ENCODE measurements at places on chromosomes 3 and 15. TPM values are rescaled to one million over a fixed set of nuclear protein-coding genes. Genes with fewer than 3 reads are reported as not detected.
A peak's percentile ranks its signal among the peaks of the same experiment; 100 is the strongest.

- no peak for DNase-seq
- no peaks in the 10 kb centered on the region for H3K36me3 ChIP-seq
- no peaks in the 10 kb centered on the region for H3K4me1 ChIP-seq
- H3K4me3 ChIP-seq, result no peak overlapping the region
- H3K27ac ChIP-seq, result no peak overlapping the region
- no peaks in the 10 kb centered on the region for H3K27me3 ChIP-seq
Observed at GRCh38 chr3:183359036-183359435, 69.4 kb downstream of the MCF2L2 start.

GRCh38 chr3:170117134-170117533 is 64.4 kb downstream of the PHC3 start:
- H3K27ac ChIP-seq, result no peak overlapping the region
- H3K36me3 ChIP-seq, result peaks cover 6% of the 10 kb centered on the region

DNA sequence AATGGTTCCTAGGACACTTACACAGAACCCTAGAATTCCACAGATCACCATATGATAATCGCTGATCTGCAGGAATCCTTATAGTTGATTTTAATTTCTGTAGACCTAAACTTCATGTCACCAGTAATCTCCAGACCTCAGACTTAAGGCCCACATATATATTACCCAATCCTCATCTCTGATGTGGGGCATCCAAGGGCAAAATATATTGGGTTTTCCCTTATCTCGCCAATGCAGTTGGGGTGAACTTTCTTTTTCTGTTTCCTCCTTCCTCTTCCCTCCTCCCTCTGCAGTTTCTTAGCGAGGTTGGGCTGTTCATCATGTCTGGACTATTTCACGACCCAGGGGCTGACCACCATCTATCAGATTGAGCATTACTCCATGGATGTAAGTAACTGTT is 230.2 kb downstream of the P3H2 start:
- no peaks in the 10 kb centered on the region for H3K4me1 ChIP-seq
- no peak for DNase-seq
- no peaks in the 10 kb centered on the region for H3K36me3 ChIP-seq
- no peak overlapping the region for H3K27ac ChIP-seq
- H3K4me3 ChIP-seq, result no peak overlapping the region

- H3K4me1 ChIP-seq, result no peaks in the 10 kb centered on the region
- DNase-seq, result peak; percentile 85
- no peak overlapping the region for H3K4me3 ChIP-seq
- H3K27ac ChIP-seq, result no peak overlapping the region
- H3K27me3 ChIP-seq, result no peaks in the 10 kb centered on the region
Observed at GRCh38 chr3:64327100-64327804, 102.0 kb upstream of the PRICKLE2 start.

CFAP100 gene
- total RNA-seq, result not detected

NCK1 gene
- 36.7 TPM for total RNA-seq

GRCh38 chr15:65379986-65380385 is 2.2 kb upstream of the IGDCC3 start:
- no peak for DNase-seq
- H3K27me3 ChIP-seq, result no peaks in the 10 kb centered on the region
- no peak overlapping the region for H3K27ac ChIP-seq

DNA sequence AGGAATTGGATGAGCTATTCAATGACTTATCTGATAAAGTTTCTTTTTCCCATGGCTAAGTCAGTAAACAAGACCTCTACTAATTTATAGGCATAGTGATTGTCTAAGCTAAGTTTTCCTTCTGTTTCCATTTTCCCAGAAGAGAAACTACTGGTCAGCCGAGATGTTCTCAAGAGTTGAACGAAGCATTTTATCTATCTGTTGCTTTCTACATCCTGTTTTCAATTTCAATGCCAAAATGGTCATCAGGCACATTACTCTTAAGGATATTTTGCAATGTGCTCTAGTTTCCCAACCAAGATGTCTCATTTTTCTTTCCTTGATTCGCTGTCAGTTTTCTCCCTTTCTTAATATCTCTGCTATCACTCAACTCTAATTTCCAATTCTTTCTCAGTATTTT is 228.7 kb downstream of the MBNL1 start:
- H3K4me3 ChIP-seq, result no peak overlapping the region
- no peak overlapping the region for H3K27ac ChIP-seq
- H3K27me3 ChIP-seq, result no peaks in the 10 kb centered on the region
- H3K4me1 ChIP-seq, result no peaks in the 10 kb centered on the region
- DNase-seq, result no peak

GOLGA8T gene
- total RNA-seq, result 0.48 TPM

- H3K4me3 ChIP-seq, result no peak overlapping the region
- no peak for DNase-seq
- no peak overlapping the region for H3K27ac ChIP-seq
- H3K4me1 ChIP-seq, result no peaks in the 10 kb centered on the region
- no peaks in the 10 kb centered on the region for H3K27me3 ChIP-seq
- no peaks in the 10 kb centered on the region for H3K36me3 ChIP-seq
Observed at GRCh38 chr15:83848315-83849050, 194.6 kb downstream of the ADAMTSL3 start.

GOLGA6L4 gene
- total RNA-seq, result 6.8 TPM

Measured in aorta (tissue), 5 donors.